Lower leg skin (tissue), 4 donors: ENCODE measurements at places on chromosomes 12 and 14.

- no peak for DNase-seq
These were observed 248.0 kb downstream of the RASSF9 start for GRCh38 chr12:85588221-85588620.

- DNase-seq: no peak
These were observed 50.3 kb downstream of the SNAPC1 start for GRCh38 chr14:61812347-61813095.

- DNase-seq: no peak
These were observed 39.0 kb downstream of the CKB start for GRCh38 chr14:103483600-103483999.

- no peak for DNase-seq
These were observed 126.1 kb upstream of the PRMT8 start for GRCh38 chr12:3364661-3365462.

DNA sequence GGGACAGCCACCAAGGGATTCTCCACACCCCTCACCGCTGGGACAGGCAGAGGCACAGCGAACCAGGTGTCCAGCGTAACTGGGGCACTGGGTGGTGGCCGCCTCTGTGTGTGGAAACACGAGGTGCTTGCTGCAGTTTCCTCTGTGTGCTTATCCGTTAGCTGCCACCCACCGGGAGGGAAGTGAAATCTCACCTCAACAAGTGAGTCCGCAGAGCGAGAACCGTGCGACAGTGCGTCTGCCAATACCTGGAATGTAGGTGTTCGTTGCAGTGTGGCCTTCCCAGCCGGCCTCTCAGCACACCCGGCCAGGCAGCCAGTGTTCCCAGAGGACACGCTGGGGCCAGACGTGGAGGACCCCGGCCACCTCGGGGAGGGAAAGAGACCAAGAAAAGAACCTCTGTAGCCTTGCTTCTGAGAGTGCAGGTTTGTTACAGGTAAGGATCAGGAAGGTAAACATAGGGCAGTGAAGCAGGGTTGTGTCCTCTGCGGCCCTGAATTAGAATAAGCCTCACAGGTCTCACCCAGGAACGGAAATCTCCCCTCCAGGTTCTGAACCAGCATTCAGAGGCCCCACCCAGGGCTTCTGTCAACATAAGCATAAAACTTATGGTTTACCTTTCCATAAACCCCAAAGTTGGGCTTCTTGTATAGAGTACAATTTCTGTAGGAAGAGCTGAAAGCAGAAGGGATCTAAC is 1.5 kb downstream of the BCL2L14 start:
- no peak for DNase-seq

DNA sequence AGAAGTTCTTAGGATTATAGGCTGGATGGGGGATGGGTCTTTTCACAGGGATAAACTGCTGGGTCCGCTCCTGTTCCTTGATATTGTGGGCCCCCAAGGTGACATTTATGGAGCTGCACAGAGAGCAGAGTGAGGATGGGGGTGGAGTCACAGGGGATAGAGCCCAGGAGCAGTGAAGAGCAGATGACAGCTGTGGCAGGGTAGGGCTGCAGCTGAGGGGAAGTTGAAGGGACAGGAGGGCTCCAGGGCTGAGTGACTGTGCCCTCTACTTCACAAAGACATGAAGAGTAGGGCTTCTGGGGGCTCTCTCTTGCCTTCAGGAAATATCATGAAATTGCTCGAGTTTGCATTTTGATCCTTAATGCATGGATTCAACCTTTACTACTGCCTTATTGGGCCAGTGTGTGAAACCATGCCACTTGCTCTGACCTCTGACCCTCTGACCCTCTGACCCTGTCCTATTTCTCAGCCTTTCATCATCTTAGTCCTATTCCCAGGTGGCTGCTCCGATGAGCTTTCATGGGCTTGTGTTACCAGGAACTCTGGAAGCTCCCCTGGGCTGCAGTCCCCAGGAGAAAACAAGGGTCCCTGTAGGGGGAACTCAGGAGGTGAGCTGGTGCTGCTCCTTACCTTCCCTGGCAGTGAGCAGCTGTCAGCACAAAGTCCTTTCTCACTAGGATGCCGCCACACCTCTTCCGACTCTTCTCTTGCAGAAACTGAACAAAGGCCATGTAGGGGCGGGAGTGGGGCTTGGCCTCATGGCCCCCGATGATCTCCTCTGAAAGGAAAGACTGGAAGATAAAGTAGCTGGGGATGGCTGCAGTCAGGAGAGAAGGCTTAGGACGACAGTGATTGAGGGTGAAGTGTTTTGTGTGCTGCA is 1.6 kb downstream of the GZMH start:
- no peak for DNase-seq

GRCh38 chr14:60695327-60695726 is 28.8 kb downstream of the SIX4 start:
- DNase-seq: no peak

DNA sequence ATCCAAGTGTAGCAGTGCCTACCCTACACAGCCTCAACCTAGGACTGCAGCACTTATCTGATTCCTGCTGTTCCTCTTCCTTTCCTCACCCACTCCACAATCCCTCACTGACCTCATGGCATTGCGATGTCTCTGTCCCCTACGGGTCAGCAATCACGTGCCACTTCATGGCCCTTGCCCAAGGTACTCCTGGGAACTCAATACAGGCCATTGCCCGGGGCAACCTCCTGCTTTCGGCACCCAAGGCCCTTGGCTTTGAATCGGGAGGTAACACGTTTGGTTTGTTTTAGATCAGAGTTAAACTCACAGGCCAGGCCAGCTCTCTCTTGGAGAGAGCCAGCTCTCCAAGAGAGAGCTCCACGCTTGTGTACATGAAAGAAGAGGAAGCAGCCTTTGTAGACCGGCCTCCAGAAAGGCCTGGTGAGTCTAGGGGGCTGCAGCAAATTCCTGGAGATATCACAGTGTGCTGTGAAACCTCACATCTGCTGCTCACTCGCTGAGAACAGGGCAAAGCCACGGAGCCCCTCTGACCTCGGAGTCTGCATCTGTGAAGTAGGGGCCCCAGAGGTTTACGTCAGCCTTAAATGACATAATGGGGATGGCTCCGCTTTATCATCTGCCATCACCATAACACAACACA is 12.2 kb downstream of the CLMN start:
- no peak for DNase-seq

DNA sequence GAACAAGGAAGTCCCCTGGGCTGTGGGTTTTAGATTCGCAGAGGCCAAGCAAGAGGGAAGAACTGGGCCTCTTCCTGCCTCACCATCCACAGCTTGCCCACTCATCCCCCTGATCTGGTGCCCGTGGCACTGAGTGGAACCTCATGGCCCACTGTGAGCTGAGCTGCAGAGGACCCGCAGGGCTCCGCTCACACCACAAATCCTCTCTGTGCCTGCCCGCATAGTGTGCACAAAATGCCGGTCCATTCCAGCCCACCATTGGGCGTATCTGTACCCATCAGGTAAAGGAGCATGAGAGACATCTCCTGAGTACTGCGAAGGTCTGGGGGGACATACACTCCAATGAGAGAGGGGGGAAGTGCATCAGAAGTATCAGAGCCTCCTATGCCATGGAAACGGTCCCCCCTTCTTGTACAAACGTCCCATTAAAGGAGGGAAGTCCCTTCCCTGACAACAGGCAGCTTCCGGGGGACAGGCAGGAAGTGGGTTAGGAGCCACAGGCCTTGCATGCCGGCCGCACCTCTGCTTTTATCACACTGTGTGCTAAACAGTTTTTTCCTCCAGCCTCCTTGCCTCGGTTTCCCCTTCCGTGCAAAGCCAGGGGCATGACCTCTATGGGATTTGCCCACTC is 309.4 kb upstream of the DIO3 start:
- DNase-seq: no peak

GRCh38 chr12:39966256-39966655 is 139.6 kb downstream of the SLC2A13 start:
- DNase-seq: no peak

- DNase-seq: no peak
These were observed 46.8 kb downstream of the IQSEC3 start for GRCh38 chr12:113347-113746.

DNA sequence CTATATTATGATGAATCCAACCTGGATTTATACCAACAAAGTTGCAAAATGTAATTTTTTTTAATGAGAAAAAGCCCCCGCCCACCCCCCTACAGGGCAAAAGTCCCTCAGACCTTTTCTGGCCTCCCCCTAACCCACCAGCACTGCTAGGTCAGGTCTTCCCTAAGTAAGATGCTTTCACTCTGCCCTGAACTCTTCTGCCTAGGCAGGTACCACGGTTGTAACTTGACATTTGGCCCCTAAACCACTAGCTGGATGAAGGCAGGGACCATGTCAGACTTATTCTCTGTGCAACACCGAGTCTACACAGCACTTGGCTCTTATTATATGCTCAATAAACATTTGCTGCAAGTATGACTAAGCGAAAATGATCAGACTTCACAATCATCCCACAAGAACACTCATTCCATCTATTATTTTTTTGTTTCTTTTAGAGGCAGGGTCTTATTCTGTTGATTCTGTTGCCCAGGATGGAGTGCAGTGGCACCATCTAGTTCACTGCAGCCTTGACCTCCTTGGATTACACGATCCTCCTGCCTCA is 63.2 kb downstream of the SPRING1 start:
- no peak for DNase-seq
